ENCODE measurements at places on chromosomes 7 and 10.

DNA sequence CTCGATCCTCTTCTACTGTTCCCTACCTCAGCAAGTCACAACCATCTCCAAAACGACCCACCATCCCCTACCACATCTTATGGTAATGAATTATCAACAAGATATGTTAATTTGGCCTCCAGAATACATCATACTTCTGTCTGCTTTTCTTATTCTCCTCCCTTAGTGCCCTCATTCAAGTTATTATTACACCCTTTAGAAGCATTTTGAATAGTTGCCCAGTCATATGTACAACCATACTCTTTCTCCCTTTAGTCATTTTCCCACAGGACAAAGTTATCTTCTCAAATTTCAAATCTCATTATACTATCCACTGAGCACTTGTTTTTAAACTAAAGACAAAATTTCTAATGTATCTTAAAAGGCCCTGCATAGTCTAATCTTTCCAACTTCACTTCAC lies 71.0 kb downstream of the GNAT3 start:
- DNase-seq, result peak; percentile 37

DNA sequence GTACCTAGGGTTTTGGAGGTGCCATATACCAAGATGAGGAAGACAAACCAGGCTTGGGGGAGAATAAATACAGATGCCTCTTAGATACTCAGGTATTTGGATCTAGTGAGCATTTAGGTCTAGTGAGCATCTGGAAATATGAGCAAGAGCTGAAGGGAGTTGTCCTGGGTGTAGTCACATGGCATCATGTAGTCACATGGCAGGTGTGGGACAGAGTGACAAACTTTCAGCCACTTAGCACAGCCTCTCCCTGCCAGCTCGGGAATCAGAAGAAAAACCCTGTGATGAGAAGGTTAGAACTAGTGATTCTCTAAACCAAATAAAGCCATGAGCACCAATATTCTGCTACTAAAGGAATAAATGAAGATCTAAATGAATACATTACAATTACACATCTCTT lies 24.3 kb downstream of the RGR start:
- no peak for DNase-seq

GRCh38 chr7:149733924-149734790 lies 39.2 kb downstream of the ZNF467 start:
- DNase-seq, result no peak

DNA sequence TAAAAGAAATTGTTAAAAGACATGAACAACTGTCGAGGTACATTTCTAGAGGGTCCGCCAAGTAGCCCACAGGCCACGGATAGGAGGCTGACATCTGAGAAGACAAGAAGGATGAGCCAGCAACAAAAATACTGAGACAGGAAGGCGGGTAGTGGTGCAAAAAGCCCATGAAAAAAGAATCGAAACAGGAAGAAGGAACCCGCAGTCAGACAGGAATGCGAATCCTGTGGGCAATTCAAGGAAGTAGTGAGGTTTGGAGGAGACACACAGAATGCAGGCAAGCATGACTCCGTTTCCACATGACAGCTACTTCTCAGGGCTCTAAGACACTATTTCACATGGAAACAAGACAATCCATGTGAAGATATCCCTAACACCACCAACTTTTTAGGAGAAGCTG lies 125.2 kb downstream of the DOCK4 start:
- DNase-seq, result peak; percentile 59

DNA sequence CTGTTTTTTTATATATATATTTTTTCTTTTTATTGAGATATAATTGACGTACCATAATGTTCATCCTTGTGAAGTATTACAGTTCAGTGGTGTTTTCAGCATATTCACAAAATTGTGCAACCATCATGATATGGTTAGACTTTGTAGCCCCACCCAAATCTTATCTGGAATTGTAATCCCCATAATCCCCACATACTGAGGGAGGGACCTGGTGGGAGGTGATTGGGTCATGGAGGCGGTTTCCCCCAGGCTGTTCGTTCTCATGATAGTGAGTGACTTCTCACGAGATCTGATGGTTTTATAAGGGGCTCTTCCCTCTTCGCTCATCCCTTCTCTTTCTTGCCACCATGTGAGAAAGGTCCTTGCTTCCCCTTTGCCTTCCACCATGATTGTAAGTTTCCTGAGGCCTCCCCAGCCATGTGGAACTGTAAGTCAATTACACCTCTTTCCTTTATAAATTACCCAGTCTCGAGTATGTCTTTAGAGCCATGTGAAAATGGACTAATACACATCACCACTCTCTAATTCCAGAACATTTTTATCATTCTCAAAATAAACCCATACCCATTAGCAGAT lies 73.9 kb upstream of the SMNDC1 start:
- no peak for DNase-seq

DNA sequence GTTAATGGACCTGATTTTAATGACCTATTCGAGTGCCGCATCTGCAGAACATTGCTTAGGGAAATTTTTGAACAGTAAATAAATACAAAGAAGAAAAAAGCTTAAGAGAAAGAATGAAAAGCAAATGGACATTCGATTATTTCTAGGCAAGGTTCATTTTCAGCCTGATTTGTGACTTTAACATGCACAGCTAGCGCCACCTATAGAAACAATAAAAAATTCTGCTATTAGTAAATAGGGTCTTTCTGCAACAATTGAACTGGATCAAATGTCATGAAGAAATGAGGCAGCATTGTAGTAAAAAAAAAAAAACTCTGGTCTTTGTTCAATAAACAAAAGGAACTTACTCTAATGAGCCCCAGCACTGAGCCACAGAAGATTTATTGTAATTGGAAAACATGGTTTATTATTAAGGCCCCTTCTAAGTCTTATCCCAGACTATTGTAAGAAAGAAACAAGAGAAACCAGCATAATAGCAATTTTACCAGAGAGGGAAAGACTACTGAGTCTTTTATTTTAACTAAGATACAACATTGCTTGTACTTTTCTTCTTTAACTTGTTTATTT lies 41.4 kb upstream of the GHITM start:
- peak; percentile 9 for DNase-seq

- DNase-seq, result peak; percentile 56
These were observed 10.9 kb upstream of the CHRM2 start for GRCh38 chr7:136857573-136857972.

GRCh38 chr10:28806488-28806941 lies 129.2 kb downstream of the BAMBI start:
- no peak for DNase-seq

- DNase-seq, result no peak
These were observed 118.2 kb upstream of the DPP6 start for GRCh38 chr7:153934048-153934447.

Measured in fibroblast of skin of back (primary cell).